NCI-H187 (cell line): ENCODE measurements at places on chromosomes 7 and 10.

DNA sequence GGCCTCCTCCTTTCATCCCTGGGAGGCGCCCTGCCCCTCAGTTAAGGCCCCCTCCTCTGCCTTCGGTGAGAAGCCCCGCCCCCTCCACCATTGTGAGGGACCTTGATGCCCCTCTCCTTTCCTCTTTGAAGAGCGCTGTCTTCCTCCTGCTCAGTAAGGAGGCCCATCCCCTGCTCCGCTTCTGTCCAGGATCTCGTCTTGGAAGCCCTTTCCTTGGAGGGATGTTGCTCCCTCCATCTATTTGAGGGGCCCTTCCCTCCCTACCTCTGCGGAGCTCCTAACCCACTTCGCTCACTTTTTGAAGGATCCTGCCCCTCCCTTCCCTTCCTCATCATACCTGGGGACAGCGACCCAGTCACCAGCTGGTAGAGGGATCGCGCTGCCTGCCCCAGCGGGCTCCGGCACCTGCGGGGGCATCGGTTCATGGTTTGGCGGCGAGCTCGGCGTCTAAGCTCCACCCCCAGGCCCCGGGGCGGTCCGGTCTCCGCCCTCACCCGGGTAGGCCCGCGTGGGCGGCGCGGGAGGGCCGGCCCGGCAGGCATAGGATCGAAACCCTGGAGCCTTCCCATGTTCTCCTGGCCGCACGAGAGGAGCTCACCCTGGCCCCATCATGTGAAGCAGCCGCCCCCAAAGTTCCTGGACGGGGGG is 4.1 kb downstream of the KCNIP2 start:
- DNase-seq, result no peak

DNA sequence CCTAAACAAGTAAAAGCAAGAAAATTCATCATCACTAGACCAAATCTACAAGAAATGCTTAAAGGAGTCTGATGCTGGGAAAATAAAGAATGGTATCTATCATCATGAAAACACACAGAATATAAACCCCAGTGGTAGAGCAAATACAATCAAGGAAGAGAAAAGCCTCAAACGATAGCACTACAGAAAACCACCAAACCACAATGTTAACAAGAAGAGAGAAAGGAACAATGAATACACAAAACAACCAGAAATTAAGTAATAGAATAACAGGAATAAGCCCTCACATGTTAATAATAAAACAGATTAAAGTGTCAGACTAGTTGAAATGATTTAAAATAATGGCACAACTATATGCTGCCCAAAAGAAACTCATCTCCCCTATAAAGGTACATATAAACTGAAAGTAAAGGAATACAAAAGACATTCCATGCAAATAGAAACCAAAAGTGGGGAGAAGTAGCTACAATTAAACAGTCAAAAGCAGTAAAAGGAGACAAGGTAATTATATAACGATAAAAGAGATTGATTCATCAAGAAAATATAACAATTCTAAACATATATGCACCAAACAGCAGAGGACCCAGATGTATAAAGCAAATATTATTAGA is 77.3 kb downstream of the JMJD1C start:
- no peak for DNase-seq

DNA sequence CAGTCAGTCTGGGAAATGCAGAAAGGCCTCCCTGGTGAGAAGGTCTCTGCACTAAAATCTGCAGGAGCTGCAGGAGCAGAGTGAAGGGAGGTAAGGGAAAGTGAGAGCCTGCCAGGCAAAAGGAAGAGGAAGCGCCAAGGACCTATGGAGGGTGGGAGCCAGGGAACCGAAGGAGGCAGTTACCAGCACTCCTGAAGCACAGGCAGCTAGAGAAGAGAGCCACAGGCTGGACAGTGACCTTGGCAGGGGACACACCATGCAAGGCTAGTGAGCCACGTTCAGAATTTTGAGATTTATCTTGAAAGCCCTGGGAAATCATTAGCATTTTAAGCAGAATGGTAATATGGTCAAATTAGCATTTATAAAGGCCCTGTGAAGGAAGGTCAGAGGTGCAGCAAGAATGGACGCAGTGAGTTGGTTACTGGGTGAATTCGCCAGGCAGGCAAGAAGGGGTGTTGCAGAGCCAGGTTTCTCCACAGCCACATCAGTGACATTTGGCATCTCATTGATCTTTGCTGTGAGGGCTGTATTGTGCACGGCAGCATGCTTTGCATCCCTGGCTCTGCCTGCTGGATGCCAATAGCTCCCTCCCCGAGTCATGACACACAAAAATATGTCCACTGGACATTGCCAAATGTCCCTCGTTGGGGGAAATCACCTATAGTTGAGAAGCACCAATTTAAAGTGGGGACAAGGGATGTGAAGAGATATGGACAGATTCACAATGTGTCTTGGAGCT is 54.7 kb upstream of the LANCL2 start:
- no peak for DNase-seq

GRCh38 chr7:70006261-70006920 is 408.1 kb downstream of the AUTS2 start:
- no peak for DNase-seq

GRCh38 chr10:125627646-125628045 is 55.3 kb downstream of the TEX36 start:
- DNase-seq, result no peak
